ENCODE measurements at places on chromosomes 1 and 21.

DNA sequence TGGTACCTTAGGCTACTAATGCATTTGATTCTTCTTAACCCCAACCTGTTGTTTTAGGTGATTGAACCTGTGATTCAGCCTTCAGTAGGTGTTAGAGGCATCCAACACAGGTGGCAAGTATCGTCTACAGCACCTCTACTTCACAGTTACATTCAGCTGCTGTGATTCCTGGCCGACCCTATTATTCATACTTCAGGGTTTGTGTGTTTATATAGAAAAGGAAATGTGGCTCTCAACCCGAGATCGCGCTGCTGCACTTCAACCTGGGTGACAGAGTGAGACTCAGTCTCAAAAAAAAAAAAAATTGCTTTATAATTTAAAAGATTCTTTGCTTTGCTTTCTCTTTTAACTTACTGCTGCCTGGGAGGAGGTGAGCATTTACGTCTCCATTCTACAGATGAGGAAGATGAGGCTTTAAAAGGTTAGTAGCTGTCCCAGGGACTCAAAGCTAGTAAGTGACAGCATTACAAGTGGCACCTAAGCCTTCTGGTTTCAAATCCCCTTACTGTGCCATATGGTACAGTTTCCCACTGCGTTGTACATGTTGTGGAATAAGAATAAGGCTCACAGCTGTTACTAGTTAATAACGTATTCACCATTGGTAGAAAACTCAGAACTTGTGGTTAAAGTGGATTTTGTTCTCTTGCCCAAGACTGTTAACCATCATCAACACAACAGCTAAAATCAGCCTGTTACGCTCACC, 9.9 kb upstream of the GPR25 start:
- no peak for DNase-seq

- DNase-seq, result no peak
These were observed 6.9 kb upstream of the BCL9 start for GRCh38 chr1:147534386-147534785.

- no peak for DNase-seq
These were observed 7.7 kb downstream of the NTRK1 start for GRCh38 chr1:156868341-156868740.

DNA sequence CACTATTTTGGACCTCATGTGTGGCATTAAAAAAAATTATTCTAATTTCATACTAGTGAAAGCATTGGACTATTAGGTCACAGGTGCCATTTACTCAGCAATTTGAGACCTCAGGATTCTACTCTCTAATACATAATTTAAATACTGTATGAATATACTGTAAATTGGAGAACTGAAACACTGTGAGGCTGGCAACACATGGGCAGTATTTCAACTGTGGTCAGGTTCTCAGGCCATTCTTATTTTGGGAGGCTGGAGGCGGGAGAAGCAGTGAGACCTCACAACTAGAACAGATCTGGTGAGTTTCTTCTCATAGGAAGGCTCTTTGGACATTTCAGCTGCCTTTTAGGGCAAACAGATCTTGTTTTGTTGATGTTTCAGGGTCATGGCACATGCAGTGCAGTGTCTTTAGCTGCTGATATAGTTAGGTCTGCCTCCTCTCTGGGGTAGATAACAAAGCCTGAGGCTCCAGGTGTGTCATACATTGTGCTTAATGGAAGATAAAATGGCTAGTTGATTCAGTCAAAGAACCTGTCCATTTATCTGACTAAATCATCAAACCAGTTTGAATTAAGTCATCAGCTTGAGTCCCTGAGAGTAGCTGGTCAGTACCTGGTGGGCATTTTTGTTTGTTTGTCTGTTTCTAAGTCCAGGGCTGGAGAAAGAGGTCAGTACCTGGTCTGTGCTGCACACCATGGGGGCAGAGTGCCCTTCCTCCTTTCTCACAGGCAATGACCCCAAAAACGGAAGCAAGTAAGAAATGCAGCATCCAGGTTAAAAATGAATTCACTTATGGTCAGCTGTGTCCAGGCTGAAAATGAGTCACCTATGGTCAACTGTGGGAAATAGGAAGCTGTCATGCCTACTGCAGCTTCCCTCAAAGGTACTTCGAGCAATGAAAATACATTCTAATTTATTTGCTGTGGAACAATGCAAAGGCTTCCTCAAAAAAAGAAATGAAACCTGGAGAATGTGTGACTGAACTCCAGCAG, 216.2 kb downstream of the SDCCAG8 start:
- no peak for DNase-seq

DNA sequence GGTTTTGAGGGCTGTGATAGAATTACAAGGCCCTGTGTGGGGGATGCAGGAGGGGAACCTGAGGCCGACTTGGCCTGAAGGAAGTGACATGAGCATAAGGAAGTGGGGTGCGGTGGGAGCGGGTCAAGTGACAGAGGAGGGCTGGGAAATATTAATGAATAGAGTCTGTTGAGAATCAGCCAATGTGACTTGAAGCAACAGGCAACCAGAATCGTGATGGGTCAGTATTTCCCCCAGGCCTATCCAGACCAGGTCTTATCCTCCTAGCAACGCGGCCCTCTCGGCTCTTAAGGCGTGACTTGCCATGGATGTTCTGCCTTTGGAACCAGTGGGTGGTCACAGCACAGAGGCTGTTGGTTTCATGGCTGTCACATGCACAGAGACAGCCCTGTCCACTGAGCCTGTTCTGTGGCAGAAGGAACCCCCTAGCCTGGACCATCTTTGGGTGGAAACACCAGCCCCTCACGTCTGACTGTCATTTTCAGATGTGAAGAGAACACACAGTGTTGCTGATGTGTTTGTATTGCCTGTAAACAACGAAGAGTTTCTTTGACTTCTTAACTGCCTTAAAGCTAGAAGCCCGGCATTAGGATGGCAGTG, 468.8 kb downstream of the CAMTA1 start:
- DNase-seq, result no peak

GRCh38 chr1:116553386-116554115, 17.3 kb downstream of the CD58 start:
- DNase-seq, result no peak

GRCh38 chr1:214700437-214700836, 97.4 kb downstream of the CENPF start:
- DNase-seq, result no peak

DNA sequence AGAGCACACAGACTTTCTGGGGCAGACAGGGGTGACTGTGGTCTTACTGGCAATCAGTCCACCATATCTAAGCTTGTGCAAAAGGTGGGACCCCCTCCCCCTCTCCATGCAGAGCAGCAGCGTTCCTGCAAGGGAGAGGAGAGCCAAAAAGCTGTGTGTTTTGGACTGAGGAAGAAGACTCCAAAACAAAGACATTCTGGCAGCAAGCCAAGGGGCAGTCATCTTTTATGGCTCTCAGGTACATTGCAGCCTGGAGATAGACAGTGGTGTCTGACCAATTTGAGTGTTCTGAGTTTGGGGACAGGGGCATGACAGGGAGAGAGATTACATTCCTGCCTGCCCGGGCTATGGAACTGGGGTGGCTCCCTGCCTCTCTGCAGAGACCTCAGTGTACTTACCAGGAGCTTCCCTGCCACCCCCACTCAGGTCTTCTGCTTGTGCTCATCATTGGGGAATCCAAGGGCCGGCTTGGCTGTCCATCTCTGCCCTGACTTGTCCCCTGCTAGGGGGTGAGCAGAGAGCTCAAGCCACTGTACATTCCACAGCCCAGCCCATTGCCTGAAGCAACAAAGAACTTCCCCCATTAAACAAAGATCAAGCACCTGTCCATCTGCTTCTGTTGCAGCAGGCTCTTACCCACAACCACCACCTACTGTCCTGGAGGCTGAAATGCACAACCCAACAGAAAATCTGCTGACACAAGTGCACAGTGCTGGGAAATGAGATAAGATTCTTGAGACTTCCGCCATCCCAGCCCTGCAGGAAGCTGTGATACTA, 131.1 kb downstream of the EVI5 start:
- DNase-seq, result no peak

GRCh38 chr1:46809904-46810303, 11.1 kb downstream of the CYP4B1 start:
- no peak for DNase-seq

- no peak for DNase-seq
These were observed 43.8 kb upstream of the SELENON start for GRCh38 chr1:25756215-25756614.

DNA sequence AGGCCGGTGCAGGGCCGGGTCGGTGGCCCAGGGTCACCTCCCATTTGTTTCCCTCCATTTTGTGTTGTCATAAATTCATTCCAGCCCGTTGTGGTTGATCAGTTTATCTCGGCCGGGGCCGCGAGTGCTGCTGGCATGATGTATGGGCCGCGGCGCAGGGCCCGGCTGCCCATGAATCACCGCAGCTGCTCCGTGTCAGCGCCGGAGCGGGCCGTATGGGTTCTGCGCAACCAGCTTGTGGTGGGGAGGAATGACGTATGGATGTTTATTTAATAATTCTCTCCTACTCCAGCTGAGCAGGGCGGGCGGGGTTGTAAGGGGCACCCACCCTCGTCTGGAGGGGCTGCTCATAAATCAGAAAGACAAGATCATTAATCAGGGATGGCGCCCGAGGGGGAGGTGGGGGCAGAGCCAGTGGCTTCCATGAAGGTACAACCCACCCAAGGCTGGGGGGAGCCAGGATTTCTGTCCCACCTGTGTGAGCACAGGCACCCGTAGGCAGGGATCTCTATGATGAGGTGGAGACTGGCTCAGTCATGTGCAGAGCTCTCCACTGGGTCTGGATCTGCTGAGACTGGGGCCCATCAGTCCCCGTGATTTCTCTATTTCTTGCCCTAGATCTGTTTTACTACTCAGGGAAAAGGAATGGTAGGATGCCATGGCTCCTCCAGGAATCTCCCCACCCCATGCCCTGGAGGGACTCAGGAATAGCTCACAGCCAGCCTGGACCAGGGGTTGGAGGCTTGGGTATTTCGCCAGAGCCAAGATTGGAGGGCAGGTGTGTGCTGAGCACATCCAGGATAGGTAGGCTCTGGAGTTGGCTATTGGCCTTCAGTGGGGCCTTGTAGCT, 27.8 kb downstream of the TMEM53 start:
- no peak for DNase-seq

GRCh38 chr1:155064111-155064831, 731 bp downstream of the EFNA4 start:
- DNase-seq, result no peak

Data from activated CD4-positive, alpha-beta T cell treated with anti-CD3 and anti-CD28 coated beads, Interleukin-2, amount 50 U/mL, for 1 hour (primary cell).